HS-5 (cell line): ENCODE measurements at places on chromosomes 16 and 17.

GRCh38 chr17:45022655-45023339, 28.6 kb downstream of the DCAKD start:
- DNase-seq = no peak

- no peak for DNase-seq
Observed at GRCh38 chr17:36525888-36526287, 8.8 kb downstream of the MYO19 start.

DNA sequence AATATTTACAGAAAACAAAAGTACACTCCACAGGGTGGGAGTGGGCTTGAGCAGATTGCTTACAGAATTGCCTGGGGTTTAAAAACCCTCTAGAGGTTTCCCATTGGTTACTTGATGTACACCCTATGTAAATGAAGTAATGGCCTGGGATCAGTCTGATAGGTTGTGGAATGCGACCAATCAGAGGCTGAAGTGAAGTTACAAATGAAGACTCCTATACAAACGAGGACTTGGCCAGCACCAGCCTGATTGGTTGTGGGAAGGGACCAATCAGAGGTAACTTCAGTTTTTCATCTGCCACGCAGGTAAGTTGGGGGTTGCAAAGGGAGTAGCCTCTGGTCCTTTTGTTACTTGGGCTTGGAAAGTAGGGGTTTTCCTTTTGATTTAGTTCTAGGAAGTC, 8.8 kb downstream of the EEF2K start:
- DNase-seq = no peak

DNA sequence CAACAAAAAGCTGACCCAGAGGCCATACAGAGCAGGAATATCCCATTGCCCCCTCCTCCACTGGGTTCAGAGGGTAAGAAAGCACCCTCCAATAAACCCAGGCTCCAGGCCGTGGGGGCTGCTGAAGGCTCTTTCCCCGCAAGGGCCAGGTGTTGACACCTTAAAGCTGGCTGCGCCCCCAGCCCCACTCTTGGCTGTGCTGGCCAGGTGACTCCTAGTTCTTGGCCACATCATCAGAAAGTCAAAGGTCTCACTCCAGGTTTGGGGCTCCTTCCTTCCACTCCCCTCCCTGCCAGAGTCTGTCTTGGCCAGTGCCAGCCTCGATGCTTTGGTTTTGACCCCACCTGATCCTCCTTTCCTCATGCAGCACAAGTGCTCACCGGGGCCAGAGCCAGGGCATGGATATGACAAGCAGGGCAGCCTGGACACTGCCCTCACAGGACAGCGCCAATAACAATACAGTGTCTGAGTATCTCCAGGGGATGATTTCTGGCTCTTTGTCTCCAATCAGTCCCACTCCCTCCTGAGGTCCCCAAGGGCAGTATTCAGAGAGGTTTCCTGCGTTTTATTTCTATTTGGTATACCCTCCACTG, 8.2 kb downstream of the SLC46A1 start:
- DNase-seq = no peak

- DNase-seq = no peak
Observed at GRCh38 chr16:67779256-67780014, 26.9 kb downstream of the RANBP10 start.

- DNase-seq = no peak
Observed at GRCh38 chr16:14649816-14650215, 17.1 kb downstream of the BFAR start.

DNA sequence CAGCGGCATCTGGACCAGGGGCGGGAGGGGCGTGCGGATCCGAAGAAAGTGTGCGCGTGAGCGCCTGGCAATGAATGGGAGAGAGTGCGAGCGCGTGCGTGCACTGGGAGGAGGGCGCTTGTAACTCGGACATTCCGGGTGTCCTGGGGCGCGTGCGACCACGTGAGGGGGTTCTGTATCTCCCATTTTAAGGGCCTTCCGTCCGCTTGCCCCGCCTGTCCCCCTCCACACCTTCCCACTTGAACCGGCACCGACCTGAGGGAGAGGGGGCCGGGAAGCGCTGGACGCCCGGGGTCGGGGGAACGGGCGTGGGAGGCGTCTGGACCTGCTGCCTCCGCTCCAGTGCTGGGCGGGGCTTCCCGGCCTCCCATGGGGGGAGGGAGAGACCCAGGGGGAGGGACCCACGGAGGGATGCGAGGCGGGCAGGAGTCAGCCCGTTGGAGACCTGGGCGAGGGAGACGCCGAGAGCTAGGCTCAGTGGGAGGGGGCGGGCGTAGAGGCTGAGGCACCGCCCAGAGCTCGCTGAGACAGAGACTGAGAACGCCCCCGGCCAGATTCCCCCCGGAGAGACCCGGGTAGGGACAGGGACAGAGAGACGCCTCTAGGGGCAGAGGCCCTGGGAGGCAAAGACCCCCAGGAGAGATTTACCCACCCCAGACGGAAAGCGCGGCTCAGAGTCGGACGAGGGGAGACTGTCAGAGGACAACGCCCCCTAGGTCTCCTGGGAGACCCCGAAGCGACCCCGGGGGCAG, at the start of gene KREMEN2:
Gene KREMEN2, plus strand, starts transcription at position 553 of the 752 bp plus-strand sequence. CDS start 246 bp downstream, outside the sequence.
- no peak for DNase-seq

- DNase-seq = no peak
Observed at GRCh38 chr16:23567602-23568001, 10.1 kb downstream of the UBFD1 start.

GRCh38 chr17:73492125-73492820, 152.0 kb downstream of the SDK2 start:
- no peak for DNase-seq

- DNase-seq = no peak
Observed at GRCh38 chr17:48738424-48738802, 9.9 kb upstream of the HOXB13 start.

DNA sequence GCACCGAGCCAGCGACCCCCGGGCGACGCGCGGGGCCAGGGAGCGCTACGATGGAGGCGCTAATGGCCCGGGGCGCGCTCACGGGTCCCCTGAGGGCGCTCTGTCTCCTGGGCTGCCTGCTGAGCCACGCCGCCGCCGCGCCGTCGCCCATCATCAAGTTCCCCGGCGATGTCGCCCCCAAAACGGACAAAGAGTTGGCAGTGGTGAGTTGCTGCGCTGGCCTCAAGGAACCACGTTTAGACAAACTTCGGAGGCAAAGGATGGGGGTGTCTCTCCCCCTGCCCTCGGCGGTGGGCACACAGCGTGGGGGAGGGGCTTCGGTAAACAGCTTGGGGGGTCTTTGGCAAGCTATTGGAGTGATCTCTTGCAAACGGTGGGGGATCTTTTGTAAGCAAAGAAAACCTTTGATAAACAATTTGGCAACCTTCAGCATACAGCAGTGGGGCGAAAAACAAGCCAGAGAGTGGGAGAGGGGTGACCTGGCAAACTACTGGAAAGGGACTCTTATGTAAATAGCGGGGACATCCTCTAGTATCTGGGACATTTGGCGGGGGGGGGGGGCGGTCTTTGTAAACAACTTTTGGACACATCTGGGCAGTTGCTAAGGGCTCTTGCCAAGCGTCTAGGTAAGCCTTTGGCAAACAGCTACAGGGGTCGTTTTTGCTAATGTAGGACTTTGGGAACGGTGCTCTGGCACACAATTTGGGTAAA, 587 bp downstream of the MMP2 start:
- no peak for DNase-seq

- no peak for DNase-seq
Observed at GRCh38 chr17:40931311-40931710, 6.1 kb downstream of the KRT23 start.

DNA sequence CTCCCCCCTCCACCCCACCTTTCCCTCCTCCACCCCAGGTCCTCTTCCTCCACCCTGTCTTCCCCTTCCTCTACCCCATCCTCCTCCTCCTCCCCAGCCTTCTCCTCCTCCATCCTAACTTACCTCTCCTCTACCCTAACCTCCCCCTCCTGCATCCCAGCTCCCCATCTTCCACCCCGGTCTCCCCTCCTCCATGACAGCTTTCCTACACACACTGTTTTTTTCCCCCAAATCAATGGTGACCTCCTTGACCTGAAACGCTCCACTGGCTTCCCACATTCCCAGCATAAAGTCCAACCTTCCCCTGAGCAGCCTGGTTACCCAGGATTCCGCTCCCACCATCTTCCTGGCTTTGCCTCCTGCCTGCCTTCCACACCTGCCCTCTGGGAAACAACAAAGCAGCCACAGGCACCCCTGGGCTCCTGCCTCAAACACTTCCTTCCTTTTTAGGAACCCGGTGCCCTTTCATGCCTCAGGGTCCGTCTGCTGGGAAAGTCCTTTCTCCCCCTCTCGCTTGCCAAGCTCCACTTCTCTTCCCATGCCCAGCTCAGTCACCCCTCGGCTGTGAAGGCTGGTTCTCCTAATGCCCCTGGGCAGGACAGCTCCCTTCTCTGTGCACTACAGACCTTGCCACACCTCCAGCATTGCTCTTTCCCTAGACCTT, 2.1 kb downstream of the RGS9 start:
- no peak for DNase-seq

- DNase-seq = no peak
Observed at GRCh38 chr17:76262732-76263344, 2.3 kb upstream of the UBALD2 start.

GRCh38 chr17:38545531-38546225, 60.1 kb downstream of the SRCIN1 start:
- no peak for DNase-seq

GRCh38 chr16:72131036-72131435, 37.4 kb downstream of the DHX38 start:
- no peak for DNase-seq
